ENCODE measurements at places on chromosomes 7 and 10.

DNA sequence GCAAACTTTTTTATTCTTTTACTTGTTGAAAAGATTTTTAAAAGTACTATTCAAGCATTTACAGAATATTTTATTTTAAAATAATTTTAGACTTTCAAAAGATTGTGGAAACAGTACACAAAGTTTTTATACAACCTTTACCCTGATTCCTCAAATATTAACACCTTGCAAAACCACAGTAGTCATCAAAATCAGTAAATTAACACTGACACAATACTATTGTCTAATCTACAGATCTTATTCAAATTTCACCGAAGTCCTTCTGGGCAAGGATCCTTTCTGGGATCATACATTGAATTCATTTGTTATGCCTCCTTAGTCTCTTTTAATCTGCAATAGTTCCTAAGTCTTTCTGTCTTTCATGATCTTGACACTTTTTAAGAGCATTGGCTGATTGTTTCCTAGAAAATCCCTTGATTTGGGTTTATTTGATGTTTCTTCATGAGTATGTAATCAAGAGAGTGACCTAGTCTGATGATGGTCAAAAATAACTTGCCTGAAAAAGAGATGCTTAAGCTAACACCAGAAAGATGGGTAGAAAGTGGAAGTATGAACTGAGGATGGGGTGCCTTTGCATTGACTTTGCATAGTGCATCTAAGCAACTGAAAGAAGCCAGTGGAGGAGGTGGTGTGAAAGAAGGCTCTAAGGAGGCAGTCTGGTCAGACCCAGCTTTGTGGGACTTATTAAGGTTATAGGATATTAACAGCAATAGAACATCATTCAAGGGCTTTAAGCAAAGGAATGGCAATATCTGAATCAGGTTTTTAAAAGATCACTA is 9.7 kb downstream of the STAMBPL1 start:
- no peak for DNase-seq

- peak; percentile 52 for DNase-seq
Measured at GRCh38 chr10:78053211-78053868, 19.7 kb downstream of the RPS24 start.

DNA sequence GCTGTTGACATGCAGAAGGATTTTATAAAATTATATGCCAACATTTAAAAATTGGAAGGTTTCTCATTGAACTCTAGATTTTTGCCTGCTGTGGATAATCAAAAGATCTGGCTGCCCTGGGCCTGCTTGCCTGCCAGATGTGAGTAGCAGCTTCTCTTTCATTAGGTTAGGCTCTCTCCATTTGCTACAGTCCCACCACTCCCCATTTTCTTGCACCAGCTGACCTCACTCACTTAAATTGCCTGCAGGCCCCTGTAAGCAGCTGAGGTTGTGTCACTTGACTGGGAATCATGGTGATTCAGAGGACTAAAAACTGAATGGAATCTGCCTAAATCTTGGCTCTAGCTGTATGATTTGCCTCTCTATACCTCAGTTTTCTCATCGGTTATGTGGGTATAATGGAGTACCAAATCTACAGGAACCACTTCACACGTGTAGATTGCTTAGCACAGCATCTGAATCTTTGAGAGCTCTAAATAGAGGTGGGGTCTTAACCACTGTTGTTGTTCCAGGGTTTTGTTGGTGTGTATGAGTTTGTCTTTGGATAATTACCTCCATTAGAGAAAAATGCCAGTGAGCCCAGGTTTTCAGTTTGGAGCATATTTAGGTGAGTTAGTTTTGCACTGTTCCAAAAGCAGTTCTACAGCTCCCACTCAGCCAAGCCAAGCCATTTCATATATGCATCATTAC is 18.6 kb upstream of the RAPGEF5 start:
- DNase-seq = no peak

DNA sequence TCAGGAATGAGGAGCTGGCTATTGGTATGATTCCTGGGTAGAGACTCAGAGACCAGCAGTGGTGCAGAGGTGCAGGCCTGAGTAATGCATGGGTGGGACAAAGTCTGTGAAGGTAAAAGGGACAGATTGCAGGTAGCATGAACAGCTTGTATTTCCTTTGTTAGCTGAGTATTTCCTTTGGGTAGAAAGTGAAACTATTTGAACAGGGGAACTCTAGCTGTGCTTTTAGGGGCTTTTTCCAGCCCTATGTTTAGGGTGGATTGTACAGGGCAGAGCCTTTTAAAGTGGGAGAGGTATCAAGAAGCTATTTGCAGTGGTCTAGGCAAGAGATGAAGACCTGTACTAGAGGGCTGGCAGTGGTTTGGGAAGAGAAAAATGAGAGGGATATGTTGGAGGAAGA is 739.9 kb downstream of the REEP3 start:
- no peak for DNase-seq

GRCh38 chr10:126500866-126501265 is 112.6 kb upstream of the ADAM12 start:
- peak; percentile 69 for DNase-seq

Measured in AG04449 (cell line).